ENCODE measurements at places on chromosomes 1 and 21. TPM values are rescaled to one million over a fixed set of nuclear protein-coding genes. Genes with fewer than 3 reads are reported as not detected.
A peak's percentile ranks its signal among the peaks of the same experiment; 100 is the strongest.

Gene TSPAN1
- not detected for total RNA-seq

- DNase-seq = no peak
These were observed 3.0 kb downstream of the SPEN start for GRCh38 chr1:15850471-15851001.

DNA sequence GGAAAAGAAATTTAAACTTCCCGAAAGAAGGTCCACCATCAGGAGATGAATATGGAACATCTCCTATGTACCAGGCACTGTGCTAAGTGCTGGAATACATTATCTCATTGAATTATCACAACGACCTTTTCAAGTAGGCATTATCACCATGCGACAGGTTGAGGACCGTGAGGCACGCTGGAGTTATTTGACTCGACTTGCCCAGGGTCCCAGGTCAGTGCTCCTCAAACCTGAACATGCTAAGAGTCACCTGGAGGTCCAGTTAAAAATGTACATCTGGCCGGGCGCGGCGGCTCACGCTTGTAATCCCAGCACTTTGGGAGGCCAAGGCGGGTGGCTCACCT lies 15.9 kb upstream of the AGTRAP start:
- DNase-seq = no peak

- no peak for DNase-seq
These were observed 59.9 kb downstream of the MAN1C1 start for GRCh38 chr1:25676488-25676887.

DNA sequence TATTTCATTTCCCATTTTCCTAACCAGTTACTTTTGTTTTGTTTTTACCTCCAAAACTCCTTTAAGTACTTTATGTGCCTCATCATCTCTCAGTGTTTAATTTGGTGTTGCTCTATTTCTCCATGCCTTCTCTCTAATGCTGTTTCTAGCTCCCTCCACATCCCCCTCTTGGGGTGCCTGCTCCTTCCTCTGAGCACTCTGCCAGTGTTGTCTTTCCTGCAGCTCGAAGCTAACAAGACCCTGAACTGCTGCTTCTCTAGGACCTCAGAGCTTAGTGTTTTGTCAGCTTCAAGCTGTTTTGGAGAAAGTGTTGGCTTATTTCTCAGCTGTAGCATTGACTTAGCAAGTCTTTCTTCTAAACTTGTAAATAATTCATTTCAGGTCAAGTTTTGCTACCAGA lies 290.6 kb downstream of the DPYD start:
- DNase-seq = no peak

DNA sequence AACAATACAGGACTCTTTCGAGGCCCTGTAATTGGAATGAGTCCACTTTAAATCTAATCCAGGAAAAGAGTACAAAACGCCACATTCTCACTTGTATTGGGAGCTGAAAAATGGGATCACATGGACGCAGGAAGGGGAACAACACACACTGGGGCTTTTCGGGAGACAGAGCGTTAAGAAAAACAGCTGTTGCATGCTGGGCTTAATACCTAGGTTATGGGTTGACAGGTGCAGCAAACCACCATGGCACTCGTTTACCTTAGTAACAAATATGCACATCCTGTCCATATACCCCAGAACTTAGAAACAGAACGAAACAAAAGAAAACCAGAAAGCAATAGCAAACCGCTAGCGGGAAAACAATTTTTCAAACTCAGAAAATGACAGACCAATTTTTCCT lies 1532.7 kb upstream of the TPTE start:
- DNase-seq = peak; percentile 14

Measured in activated CD4-positive, alpha-beta T cell treated with anti-CD3 and anti-CD28 coated beads, Interleukin-2, amount 10 ng/mL, durations not matched to agents 24 days and 14 days (primary cell).